Mesothelial cell of epicardium (in vitro differentiated cells): ENCODE measurements at places on chromosomes 12 and 14.

DNA sequence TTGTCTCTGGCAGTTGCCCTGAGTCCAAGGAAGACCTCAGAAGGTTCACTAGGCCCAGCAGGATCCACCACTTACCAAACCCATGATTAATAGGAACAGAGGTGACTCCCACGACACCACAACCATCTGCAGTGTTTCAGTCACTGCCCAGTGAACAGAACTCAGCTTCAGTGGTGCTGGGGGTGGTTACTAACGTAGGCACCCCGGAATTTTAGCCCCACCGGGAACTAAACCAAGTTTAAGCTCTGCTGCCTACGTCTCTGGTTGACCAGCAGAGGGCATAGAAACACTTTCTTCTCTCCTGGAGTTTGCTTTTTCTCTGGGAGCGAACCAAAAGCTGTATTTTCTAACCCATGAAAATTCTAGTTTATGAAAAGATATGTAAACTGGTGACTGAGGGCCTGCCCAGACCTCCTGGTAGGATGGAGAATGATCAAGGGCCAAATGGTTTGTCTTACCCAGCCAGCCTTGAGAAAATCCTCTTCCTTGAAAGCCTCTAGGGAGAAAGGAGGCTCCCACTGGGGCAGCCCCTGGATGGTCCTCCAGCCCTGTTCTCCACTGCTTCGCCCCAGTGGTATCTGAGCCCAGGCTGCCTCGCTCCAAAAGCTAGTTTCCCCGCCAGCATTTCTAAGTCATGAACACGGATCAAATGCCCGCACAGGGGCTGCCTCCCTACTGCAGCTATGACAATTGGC lies 379.8 kb downstream of the DPF3 start:
- no peak for DNase-seq
- peaks cover 43% of the 10 kb centered on the region for H3K27me3 ChIP-seq
- H3K4me3 ChIP-seq: no peak overlapping the region

DNA sequence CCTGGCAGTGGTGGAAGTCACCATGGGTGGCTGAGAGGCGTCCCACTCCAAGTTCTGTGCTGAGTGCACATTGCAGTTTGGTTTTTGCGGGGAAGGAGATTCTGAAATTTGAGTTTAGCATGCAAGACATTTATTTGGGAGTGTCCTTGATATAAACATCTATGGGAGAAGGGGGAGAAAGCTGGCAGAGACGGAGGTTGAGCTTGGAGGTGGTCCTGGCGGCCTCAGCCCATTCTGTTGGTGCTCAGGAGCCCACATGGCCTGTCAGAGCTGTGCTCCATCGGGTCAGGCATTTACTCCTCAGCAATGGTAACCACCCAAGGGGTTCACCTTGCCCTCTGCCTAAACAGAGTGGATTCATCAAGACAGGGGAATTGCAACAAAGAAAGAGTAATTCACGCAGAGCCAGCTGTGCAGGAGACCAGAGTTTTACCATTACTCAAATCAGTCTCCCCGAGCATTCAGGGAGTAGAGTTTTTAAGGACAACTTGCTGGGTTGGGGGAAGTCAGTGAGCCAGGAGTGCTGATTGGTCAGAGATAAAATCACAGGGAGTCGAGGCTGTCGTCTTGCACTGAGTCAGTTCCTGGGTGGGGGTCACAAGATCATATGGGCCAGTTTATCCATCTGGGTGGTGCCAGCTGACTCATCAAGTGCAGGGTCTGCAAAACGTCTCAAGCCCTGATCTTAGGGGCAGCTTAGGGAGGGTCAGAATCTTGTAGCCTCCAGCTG lies 323.3 kb upstream of the TMEM132C start:
- no peaks in the 10 kb centered on the region for H3K36me3 ChIP-seq
- H3K27ac ChIP-seq: no peak overlapping the region
- H3K4me1 ChIP-seq: no peaks in the 10 kb centered on the region
- H3K27me3 ChIP-seq: no peaks in the 10 kb centered on the region

DNA sequence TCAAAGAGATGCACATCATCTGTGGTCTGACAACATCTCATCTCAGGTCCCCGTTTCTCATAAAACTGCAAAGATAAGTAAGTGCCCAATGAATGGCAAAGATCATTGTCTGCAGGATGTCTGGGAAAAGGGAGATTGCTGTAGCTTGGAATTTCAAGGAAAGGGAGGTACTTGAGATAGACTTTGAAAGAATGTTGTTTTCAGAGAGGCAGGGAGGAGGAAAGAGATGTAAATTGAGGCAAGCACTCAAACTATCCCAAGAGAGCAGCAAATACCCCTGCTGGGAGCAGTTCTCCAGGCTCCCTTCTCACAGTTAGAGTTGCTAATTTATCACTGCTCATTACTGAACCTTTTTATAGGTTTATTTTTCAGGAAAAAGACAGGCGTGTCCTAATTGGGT lies 107.1 kb downstream of the MYRFL start:
- DNase-seq: no peak
- peaks cover 64% of the 10 kb centered on the region for H3K4me1 ChIP-seq
- no peaks in the 10 kb centered on the region for H3K36me3 ChIP-seq
- no peak overlapping the region for H3K4me3 ChIP-seq
- no peaks in the 10 kb centered on the region for H3K27me3 ChIP-seq

GRCh38 chr14:57403521-57403864 lies 13.1 kb downstream of the NAA30 start:
- peaks cover 27% of the 10 kb centered on the region for H3K36me3 ChIP-seq
- peaks cover 5% of the 10 kb centered on the region for H3K4me1 ChIP-seq
- no peak overlapping the region for H3K27ac ChIP-seq
- no peak for DNase-seq
- no peak overlapping the region for H3K4me3 ChIP-seq
- no peaks in the 10 kb centered on the region for H3K27me3 ChIP-seq

- H3K27ac ChIP-seq: peak overlapping the region; percentile 57
- H3K4me3 ChIP-seq: no peak overlapping the region
- H3K4me1 ChIP-seq: peaks cover 58% of the 10 kb centered on the region
- H3K27me3 ChIP-seq: no peaks in the 10 kb centered on the region
Measured at GRCh38 chr12:31300783-31301182, 25.2 kb downstream of the SINHCAF start.

GRCh38 chr12:107372229-107372658 lies 278.9 kb upstream of the CRY1 start:
- H3K4me1 ChIP-seq: peaks cover 8% of the 10 kb centered on the region
- peaks cover 21% of the 10 kb centered on the region for H3K27me3 ChIP-seq
- no peaks in the 10 kb centered on the region for H3K36me3 ChIP-seq
- no peak overlapping the region for H3K4me3 ChIP-seq
- no peak overlapping the region for H3K27ac ChIP-seq
- no peak for DNase-seq

DNA sequence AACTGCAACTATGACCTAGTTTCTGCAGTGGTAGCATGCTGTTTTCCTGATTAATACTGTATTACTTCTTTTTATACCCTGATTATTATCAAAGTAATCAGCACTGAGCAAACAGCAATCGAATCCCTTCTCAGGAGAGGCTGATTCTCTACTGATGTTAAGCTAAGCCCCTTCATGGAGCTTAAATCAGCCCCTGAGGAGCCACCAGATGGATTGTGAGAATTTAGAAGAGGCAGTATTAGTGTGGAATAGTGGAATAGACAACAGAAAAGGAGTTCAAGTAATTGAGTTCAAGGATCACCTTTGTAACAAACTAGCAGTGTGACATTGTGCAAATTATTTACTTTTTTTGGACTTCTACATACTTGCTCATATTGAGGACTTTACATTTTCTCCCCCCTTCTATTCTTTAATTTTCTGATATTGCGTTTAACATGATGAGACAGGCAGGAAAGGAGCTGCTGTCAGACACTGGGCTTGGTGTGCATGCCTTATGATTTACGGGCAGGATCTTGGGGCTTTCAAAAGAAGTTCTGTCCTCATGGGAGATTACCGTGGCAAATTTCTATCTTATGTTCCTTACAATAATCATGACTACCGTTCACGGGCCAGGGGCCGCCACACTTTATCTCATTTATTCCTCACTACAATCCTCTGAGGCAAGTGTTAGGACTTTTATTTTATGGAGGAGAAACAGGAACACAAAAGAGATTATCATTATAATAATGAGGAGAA lies 68.0 kb downstream of the PTPRR start:
- no peaks in the 10 kb centered on the region for H3K36me3 ChIP-seq
- no peak for DNase-seq
- H3K27ac ChIP-seq: no peak overlapping the region
- peaks cover 16% of the 10 kb centered on the region for H3K27me3 ChIP-seq
- no peak overlapping the region for H3K4me3 ChIP-seq

- peaks cover 14% of the 10 kb centered on the region for H3K4me1 ChIP-seq
- H3K36me3 ChIP-seq: no peaks in the 10 kb centered on the region
- no peaks in the 10 kb centered on the region for H3K27me3 ChIP-seq
- no peak for DNase-seq
- H3K27ac ChIP-seq: no peak overlapping the region
- H3K4me3 ChIP-seq: peak overlapping the region; percentile 39
Measured at GRCh38 chr12:122966743-122967550, 684 bp upstream of the ABCB9 start.

GRCh38 chr14:95043732-95044462 lies 113.4 kb downstream of the DICER1 start:
- H3K27me3 ChIP-seq: peaks cover 11% of the 10 kb centered on the region
- no peak overlapping the region for H3K27ac ChIP-seq
- peak; percentile 1 for DNase-seq
- H3K4me1 ChIP-seq: peaks cover 9% of the 10 kb centered on the region
- no peaks in the 10 kb centered on the region for H3K36me3 ChIP-seq

DNA sequence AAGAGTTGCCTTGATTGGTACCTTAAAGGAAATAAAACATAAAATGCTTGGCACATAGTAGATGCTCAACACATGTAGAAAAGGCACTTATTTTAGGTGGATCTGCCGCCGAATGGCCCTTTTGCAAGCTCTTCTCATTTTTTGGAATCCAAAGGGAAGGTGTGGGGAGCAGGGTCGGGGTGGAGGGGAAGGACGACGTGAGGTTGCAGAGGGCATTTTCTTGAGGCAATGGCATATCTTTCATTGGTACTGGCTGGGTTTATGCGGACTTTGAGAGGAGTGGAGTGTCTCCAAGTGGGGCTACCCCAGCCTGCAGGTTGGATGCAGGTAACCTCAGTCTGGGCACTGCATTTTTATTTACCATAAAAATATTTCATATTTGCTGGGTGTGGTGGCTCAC lies 8.1 kb downstream of the RTL1 start:
- no peak overlapping the region for H3K27ac ChIP-seq
- no peak overlapping the region for H3K4me3 ChIP-seq
- DNase-seq: no peak
- peaks cover 26% of the 10 kb centered on the region for H3K4me1 ChIP-seq
- no peaks in the 10 kb centered on the region for H3K36me3 ChIP-seq

DNA sequence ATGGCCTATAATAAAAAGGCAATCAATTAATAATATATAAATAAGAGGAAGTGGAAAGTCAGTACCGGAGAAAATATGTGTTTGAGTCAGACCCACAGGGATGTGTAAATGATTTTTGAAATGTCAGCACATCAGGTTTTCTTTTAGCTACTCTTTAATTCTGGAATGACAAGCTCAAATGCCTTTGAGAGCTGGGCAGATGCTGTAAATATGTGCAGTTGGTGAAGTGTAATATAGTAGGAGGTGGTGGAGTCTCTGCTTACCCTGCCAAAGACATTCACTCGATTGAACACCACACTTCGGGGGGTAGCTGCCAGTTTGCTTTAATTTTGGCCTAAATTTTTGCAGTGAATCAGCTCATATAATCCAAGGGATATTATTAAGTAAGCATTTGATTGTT lies 93.0 kb downstream of the PLEKHA5 start:
- H3K4me3 ChIP-seq: no peak overlapping the region
- peaks cover 9% of the 10 kb centered on the region for H3K36me3 ChIP-seq
- no peak overlapping the region for H3K27ac ChIP-seq

DNA sequence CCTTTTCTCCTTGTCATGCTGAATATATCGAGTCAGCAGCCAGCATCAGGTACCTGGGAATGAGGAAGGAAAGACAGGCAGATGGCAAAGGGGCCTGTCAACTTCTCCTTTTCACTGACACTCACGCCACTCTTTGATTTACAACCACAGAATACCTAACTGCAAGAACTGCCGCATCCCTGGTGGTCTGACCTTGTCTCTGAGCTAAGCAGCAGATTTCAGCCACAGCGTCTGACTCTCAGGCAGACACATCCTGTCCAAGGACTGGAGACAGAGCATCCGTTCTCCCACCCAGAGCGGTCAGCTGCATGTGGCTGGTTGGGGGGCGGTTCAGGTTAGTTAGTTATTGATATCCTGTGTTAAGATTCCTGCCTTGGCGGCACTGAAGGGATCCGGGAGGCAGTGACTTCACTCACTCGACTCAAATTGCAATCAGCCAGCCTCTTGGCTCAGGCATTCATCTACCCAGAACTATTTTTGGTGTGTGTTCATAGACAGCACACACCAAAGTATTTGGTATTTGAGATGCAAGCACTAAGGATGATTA lies 11.2 kb upstream of the MAP1LC3B2 start:
- peaks cover 20% of the 10 kb centered on the region for H3K4me1 ChIP-seq
- H3K4me3 ChIP-seq: no peak overlapping the region
- no peak overlapping the region for H3K27ac ChIP-seq
- H3K27me3 ChIP-seq: no peaks in the 10 kb centered on the region
- no peak for DNase-seq
- no peaks in the 10 kb centered on the region for H3K36me3 ChIP-seq

DNA sequence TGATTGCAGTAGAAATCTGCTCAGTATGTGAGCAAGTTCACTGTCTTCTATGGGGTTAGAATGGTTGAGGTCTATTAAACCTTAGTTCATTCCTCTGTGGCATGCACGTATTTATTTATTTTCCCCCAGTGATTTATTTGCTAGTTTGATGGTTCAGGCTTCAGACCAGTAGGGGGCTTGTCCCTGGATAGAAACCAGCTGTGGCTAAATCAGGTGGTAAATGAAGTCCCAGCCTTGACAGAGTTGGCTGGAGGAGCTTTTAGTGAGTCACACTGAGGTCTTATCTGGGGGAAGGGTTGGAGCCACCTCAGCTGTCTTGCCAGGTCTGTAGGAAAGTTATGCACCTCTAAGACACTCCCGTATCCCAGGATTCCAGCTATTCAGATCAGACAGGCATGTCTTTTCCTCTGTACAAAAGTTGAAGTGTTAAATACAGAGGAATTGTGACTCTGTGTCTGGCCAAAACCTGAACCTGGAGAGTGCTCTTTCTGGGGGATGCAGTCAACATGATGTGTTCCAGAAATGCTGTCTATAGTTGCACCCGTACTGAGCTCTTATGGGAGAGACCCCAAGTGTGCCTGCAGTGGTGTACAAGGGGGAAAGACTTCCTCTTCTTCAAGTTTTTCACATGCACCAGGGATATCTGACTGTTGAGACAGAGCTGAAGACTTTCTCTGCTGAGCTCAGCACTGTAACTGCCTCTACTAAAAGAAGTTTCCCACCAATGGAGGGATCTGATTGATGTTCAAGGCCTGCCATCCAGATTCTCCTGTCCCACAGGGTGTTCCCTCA lies 1322.1 kb downstream of the TMEM121 start:
- DNase-seq: no peak
- no peak overlapping the region for H3K27ac ChIP-seq
- no peaks in the 10 kb centered on the region for H3K36me3 ChIP-seq
- no peaks in the 10 kb centered on the region for H3K4me1 ChIP-seq

GRCh38 chr12:120610560-120610959 lies 29.4 kb upstream of the POP5 start:
- no peaks in the 10 kb centered on the region for H3K4me1 ChIP-seq
- DNase-seq: no peak
- peaks cover 74% of the 10 kb centered on the region for H3K27me3 ChIP-seq
- no peaks in the 10 kb centered on the region for H3K36me3 ChIP-seq
- no peak overlapping the region for H3K27ac ChIP-seq

- no peak overlapping the region for H3K4me3 ChIP-seq
- peaks cover 6% of the 10 kb centered on the region for H3K4me1 ChIP-seq
- no peaks in the 10 kb centered on the region for H3K27me3 ChIP-seq
- H3K36me3 ChIP-seq: no peaks in the 10 kb centered on the region
- DNase-seq: no peak
Measured at GRCh38 chr14:29898470-29898869, 29.2 kb downstream of the PRKD1 start.
